ENCODE measurements at places on chromosomes 2 and 18.
A peak's percentile ranks its signal among the peaks of the same experiment; 100 is the strongest.

DNA sequence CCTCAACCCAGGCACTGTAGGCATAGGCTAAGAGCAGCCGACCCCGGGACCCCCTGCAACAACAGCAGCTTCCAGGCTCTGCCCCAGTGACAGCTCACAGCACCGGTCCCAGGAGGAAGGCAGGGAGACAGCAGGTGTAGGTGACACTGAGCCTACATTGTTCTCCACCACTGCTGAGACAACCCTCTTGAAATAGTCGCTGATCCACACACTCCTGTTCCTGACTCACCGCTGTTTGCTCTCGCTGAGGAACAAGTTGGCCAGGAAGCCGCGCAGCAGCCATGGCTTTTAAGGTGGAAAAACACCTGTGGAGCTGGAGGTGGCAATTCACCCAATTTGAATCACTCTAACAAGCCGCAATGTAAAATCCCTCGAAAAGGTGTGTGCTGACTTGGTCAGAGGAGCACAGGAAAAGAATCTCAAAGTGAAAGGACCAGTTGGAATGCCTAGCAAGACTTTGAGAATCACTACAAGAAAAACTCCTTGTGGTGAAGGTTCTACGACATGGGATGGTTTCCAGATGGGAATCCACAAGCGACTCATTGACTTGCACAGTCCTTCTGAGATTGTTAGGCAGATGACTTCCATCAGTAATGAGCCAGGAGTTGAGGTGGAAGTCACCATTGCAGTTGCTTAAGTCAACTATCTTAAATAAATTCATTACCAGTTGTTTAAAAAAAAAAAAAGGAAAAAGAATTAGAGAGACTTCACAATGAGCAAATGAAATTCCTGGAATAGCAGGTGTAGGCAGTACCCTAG is 167.5 kb downstream of the ARL4C start:
- no peak for DNase-seq

- no peak for DNase-seq
These were observed 766.8 kb downstream of the BCL11A start for GRCh38 chr2:59786684-59787083.

- no peak for DNase-seq
These were observed 76.1 kb downstream of the SEPTIN10 start for GRCh38 chr2:109537565-109538222.

DNA sequence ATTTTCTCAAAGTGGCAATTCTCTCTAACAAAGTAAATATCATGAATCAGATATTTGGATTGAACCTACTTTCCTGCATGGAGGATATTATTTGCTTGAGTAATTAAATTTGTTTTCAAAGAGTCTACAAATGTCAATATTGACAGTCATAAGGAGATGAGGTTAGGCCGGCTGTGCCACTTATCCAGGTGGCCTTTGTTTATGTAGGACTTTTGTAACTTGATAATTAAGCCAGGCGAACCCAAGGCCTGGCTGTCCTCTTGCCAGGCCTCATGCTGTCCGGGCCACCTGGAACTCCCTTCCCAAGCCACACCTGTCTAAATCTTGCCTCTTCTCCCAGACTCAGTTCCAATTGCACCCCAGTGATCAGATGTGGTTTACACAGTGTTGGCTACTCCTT is 255.2 kb downstream of the ACKR3 start:
- DNase-seq = peak; percentile 84

DNA sequence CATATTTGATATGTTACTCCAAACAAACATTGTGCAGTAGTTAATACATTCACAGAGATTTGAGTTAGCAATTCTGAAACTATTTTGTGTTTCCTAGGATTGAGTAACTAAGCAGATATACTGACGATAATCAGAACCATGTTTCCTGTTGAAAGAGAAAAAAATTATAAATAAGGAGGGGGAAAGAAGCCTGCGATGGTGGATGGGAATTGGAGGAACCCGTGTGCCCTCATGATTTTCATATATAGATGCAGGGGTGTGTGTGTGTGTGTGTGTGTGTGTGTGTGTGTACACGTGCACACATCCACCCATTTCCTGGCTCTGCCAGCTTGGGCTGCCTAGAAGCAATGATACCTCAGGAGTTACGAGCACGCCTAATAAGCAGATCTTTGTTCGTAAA is 56.9 kb downstream of the LPIN2 start:
- DNase-seq = no peak

GRCh38 chr2:189500456-189501160 is 59.3 kb downstream of the WDR75 start:
- DNase-seq = no peak
